H54 (cell line): ENCODE measurements at places on chromosomes 7 and 10.
A peak's percentile ranks its signal among the peaks of the same experiment; 100 is the strongest.

DNA sequence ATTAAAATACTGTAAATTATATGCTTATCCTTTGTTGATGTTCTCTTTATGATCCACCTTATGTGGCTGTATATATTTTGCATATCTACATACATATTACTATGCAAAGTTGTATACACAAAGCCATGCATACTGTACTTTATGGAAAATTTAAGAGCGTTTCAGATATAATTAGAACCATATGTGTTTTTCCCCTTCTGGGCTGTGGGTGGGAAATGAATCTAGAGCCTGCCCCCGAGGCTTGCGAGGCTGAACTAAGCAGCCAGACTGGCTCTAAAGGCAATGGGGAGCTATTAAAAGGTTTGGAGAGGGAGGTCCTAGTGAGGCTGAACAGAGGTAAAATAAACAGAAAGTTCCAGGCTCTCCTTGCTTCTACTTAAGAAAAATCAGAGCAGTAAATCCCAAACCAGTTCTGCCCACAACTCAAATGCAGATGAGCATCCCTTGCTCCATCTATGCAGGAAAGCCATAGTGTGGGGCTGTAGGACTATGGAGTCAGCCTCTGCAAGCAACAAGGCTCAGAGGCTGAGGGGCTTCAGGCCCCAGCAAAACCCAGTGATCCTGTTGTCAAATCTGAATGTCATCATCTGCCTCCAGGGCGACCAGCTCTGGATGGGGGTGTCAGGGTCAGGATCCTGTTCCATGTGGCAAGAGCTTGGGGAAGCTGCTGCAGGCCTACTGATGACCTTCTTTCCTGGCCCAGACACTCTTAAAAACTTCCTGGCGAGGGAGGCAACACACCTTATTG, 14.1 kb upstream of the DDIT4 start:
- DNase-seq = no peak

GRCh38 chr7:123727071-123727837, 21.5 kb downstream of the WASL start:
- no peak for DNase-seq

DNA sequence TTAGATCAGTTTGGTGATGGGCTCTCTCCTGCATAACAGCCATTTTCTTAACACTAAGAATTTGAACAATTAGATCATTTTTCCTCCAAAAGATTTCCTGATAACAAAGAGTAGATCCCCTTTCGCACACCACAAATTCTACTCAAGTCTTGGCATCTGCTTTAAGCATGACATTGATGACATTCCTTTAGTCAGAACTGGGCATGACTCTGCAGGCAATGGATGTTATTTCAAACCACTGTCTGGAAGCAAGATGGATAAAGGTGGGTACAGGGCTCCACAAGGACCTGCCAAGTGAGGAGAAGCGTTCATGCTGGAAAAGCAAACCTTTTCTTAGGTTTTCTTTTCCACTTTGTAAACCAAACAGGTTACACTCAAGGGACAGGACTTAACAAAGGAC, 123.5 kb downstream of the GLCCI1 start:
- no peak for DNase-seq

DNA sequence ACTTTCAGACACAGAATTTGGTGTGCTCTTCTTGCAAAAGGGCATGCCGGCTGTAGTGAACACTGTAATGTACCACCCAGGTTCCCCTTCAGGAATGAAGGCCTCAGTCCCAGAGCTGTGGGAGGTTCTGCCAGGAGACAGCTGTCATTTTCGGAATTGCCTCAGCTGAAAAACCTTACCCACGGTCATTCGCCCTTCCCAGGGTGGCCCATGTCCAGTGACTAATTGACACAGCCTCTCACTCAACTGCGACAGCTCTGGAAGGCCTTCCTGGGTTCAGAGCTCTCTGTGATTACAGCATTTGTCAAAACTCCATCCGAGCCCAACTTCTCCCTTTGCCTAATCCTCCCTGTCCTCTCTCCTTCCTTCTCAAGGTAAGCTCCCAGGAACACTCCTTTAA, 43.7 kb upstream of the WAC start:
- no peak for DNase-seq

GRCh38 chr10:86188326-86188725, 178.3 kb downstream of the GRID1 start:
- no peak for DNase-seq

DNA sequence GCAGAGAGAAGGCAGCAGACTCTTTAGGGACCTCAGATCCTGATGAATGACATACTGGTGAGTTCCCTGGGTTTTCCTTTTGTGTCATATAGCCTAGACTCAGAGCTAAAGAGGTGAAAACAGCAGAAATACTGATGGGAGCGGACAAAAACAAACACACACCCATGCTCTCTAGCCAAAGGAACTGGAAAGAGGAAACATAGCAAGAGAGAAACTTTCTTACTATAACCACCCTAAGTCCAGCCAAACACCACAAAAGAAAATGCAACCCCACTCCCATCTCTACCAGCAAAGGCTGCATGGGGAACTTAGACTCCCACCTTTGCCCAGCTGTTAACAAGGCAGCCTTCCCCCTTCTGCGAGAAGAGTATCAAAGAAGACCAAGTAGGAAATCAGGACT, 16.3 kb downstream of the GSAP start:
- no peak for DNase-seq

DNA sequence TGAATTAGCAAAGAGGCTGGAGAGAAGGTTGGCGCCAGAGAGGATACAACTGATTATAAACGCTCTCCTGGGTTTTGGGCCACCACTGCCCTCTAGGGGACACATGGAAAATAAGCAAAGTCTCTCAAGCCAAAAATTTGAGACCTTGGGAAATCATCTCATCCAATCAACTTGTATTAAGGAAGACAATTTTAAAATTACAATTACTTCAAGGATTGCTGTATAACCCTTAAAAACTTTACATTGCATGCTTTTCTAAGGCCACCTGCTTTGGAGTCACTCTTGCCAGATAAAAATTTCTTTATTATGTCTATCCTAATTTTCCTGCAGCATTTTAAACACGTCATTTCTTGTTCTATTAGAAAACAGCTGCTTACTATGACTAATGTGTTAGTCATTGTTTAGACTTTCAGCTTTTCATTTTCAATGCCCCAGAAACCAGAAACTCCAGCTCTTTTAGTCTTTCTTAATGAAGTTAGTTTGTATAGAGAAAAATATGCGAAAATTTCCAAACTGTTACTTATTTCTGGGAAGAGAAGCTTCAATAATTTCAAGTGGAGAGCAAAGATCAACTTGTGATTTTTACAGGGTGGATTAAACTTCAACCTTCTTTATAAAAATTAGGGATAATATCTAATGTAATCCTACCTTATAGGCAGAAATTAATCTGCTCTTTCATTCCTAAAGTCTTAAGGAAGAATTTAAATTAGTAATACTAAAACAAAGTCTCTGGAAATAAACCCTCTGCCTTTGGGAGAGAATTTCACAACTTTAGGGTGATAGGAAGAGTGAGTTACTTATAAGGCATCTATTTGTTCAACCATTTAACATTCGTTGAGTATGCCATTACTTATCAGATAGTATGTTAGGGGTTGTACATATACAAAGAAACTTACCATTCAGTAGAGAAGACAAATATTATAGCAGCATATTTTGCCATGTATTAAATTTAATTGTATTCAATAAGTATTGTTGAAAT, 20.6 kb upstream of the RHOBTB1 start:
- peak; percentile 28 for DNase-seq

DNA sequence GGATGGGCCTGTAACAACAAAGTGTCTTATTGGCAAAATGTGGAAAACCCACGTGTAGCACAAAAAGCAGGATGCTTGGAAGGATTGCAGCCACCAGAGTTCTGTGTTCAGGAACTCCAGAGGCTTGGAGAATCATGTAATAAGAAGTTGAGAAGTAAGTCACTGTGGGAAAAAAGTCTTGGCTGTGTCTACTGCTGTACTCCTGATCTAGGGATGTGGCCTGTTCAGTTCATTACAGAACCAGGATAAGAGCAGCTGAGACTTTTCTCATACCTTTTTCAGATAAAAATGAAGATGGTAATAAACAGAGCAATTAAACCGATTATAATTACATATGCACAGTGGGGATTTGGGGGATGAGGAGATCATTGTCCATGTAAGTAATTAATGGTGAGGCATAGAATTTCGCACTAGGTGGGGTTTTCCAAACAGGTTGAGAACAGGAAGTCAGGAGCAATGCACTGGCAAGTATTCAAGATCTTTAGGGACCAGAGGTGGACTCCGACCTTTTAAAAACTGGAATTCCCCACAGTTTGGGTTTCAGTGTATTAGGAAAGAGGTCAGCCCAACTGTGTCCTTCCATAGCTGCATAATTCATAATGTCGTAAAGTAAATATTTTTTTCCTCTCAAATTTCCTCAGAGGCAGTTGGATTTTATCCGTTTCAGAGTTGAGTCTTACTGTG, 281.7 kb downstream of the FRMD4A start:
- DNase-seq = no peak

- no peak for DNase-seq
Measured at GRCh38 chr7:134562136-134562535, 13.2 kb downstream of the AKR1B15 start.

DNA sequence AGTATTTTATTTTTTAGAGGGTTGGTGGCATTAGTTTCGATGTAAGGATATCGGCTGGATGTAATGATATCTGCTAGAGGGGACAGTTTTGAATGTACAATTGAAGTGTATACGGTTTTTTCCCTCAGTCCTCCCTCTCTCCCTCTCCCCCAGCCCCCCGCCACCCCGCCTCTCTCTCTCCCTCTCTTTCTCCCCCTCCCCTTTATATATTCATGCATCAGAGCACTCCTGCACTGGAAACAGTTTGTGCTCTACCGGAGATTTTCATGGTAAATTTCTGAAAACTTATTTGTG, 1.6 kb downstream of the GLCCI1 start:
- no peak for DNase-seq

- DNase-seq = no peak
Measured at GRCh38 chr10:87575851-87576250, 71.2 kb downstream of the MINPP1 start.

DNA sequence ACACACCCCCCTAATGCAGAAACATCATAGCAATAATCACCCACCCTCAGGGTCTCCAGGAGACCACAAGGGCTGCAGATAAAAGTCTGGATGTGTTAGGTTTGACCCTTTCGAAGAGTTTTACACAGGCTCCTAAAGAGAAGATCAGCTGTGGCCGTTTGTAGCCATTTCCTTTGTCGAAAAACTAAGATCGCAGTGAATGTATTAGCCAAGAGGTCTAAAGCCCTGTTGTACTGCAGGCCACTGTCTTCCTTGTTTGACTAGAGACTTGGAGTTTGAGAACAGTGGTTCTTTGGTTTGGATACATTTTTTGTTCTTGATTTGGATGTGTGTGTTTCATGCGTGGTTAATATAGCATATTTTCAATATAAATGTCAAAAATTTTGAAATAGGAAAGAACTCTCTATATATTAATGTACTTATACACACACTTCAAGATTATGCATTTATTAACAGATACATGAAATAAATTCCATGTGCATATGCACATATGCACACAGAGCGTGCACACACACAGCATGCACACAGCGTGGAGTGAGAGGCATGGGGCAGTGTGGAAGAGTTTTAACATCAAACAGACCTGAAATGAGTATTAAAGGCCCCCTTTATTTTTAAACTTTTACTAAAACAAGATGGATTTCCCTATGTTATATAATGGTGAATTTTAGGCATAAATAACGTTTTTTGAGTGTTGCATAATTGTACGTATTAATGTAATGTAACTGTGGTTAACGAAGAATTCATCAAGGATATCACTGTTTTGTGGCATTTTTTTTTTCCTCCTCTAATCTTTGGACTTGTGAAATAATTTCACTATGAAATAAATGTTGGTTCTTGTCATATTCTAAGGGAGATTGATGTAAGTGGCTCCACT, 2.2 kb downstream of the IKZF1 start:
- no peak for DNase-seq

DNA sequence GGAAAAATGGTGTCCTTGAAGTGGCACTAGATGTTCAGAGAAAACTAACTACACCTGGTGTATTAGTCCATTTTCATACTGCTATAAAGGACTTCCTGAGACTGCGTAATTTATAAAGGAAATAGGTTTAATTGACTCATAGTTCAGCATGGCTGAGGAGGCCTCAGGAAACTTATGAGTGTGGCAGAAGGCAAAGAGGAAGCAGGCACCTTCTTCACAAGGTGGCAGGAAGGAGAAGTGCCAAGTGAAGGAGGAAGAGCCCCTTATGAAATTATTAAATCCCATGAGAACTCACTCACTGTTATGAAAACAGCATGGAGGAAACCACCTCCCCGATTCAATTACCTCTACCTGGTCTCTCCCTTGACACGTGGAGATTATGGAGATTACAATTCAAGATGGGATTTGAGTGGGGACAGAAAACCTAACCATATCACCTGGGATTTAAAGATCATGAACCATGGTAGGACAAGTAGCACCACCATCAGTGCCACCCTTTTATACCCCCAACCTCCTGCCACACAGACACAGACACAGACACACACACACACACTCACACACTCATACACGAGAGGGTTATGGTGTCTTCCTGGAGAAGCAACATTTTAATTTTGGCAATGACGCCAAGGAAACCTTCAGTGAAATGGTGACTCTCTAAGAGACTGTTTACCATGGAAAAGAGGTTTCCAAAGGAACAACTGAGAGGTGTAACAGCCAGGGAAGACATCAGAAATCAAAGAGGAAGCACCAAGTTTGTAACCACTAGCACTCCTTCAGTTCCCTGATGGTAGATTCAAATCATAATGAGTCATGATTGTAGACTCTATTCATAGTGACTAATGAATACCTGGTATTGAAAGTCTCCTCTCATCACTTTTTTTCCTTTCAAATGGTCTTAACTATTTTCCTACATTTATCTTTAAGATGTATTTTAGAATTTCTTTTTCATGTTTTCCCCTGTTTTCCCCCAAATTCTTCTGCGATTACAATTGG, 41.8 kb upstream of the WNT16 start:
- no peak for DNase-seq
